NCI-H2171 (cell line): ENCODE measurements at places on chromosomes 4 and X.

- DNase-seq, result no peak
Measured at GRCh38 chr4:25938787-25939186, 24.8 kb downstream of the SMIM20 start.

- DNase-seq, result no peak
Measured at GRCh38 chr4:82592639-82593038, 30.9 kb upstream of the TMEM150C start.

DNA sequence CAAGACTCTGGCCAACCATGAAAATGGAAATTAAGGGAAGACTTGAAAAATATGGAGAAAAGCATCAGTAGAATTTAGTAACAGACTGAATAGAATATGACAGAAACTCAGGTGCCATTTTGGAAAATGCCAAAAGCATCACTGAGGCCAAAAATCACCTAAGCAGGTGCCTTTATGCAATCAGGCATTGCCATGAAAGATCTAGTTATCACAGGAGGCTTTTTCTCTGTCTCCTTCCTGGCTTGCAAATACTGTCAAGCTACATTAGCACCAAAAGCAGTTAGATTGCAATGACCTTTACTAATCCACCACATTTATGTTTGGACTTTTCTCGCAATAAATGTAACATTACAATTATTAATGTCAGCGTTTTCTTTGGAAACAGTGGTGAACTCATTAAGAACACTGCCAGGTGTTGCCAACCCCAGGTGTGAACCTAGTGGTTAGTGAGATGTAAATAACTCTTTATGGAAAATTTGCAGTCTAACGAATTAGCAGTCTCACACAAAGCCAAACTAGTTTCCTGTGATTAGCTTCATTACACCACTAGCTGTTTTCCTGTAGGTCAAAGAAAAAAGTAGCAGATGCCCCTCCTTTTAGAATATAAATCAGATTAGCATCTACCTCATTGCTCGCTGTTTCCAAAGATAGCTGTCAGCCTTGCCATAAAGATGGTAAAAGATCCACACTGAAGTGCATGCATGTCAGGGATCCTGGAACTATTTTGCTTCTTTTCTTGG lies 1568.4 kb upstream of the TENM3 start:
- no peak for DNase-seq

DNA sequence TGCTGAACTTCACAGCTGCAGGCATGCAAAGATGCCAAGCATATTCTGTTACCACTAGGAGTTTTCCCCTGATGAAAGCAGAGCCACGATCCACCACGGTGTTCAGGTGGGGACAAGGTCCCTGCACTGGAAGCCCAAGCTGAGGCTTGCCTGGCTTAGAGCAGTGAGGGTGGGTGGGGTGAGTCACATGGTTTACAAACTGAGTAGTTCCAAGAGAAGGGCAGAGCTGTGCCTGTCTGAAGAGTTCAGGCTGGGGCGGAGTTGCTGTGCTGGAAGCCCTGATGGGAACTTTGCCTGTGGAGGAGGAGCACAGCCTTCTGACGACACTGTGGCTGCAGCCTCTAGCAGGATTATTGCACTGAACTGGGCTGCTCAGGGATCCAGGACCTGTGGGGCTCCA lies 45.5 kb downstream of the FAM9B start:
- DNase-seq, result no peak

DNA sequence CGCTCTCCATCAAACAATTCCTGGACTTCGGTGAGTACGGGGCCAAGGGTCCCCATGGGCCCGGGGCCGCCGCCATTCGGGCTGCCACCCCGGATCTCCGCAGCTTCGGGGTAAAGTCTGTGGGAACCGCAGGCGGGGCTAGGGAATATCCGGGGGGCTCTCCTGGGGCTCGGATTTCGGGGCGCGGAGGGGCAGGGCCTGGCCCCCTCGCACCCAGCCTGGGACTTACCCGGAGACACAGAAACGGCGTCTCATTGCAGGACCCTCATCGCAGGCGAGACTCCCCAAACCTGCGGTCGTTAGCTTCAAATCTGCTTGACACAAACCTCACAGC lies 413 bp downstream of the PDK3 start:
- DNase-seq, result no peak

- no peak for DNase-seq
Measured at GRCh38 chr4:185036842-185037241, 18.6 kb downstream of the HELT start.

DNA sequence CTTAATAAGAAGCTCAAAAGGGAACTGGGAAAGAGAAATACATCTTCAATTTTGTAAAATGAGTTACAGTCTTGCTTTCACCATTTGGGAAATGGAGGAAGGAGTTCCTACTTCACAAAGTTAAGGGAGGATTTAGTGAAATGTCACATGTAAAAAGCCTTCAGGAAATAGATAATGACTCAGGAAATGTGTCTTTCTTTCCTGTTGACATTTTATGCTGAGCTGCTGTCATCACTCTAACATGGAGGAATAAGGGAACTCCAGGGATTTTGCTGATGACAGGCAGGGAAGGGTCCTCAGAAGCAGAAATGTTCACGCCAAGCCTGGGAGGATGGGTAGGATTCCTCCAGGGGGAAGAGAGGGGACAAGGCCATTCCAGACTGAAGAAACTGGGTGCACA lies 251.1 kb downstream of the USP46 start:
- DNase-seq, result no peak

- peak; percentile 44 for DNase-seq
Measured at GRCh38 chrX:110847334-110847733, 51.7 kb upstream of the CHRDL1 start.

GRCh38 chr4:74541667-74542066 lies 96.7 kb downstream of the AREG start:
- DNase-seq, result no peak

DNA sequence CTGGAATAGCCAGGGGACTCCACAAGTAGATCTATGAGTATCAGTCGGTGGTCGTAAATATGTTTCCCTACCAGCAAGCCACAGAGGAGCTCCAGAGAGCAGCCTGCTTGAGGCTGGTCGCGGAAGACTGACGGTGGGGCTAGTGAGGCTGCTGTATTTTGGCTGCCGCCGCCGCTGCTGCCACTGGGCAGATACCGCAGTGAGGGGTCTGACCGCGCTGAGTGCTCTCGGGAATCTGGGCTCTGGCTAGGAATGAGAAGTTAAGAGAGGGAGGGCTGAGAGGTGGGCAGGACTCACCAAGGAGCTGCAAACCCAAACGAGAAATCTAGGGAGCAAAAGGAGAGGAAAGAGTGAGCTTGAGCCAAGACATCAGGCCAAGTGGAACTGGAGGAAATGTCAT lies at the start of gene EXOC1L:
TSS of gene EXOC1L (plus strand) at position 157 of the 400 bp plus-strand sequence. CDS start at position 394, 237 bp downstream.
- no peak for DNase-seq

DNA sequence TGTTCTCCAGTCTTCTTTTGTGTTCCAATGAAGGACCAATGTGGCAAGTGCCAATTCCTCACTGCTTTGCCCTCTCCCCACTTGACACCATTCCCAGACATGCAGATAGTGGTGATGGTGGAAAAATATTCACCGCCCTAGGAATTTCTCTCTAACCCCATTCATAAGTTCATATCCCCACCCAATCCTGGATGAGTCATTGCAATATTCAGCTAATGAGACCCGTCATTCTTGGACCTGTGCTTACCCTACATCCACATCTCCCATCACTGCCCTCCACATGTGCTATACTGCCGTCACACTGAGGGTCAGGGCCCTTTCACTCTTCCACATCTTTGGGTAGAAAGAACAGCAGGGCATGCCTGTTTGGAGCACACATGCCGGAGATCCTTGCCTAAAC lies 199.2 kb downstream of the KCNIP4 start:
- DNase-seq, result no peak

- DNase-seq, result no peak
Measured at GRCh38 chr4:212438-213188, 88.3 kb downstream of the ZNF718 start.

- DNase-seq, result no peak
Measured at GRCh38 chr4:145618210-145618931, 814 bp upstream of the MMAA start.

DNA sequence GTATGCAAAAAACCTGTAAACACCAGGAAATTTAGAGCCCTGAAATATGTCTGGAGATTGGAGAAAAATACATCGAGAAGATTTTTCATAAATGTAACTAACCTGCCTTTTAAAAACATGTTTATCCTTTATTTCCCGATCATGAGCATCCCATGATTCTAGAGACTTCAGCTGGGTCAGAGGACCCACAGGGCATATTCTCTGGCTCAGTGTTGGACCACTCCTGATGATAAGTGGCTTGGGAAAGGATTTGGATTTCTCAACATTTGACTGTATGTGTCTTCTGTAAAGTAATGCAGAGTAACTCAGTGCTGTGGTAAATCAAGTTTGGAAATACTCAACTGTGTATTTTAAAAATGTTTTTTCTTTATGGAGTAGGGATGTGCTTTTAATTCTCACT lies 40.0 kb upstream of the ANK2 start:
- no peak for DNase-seq

DNA sequence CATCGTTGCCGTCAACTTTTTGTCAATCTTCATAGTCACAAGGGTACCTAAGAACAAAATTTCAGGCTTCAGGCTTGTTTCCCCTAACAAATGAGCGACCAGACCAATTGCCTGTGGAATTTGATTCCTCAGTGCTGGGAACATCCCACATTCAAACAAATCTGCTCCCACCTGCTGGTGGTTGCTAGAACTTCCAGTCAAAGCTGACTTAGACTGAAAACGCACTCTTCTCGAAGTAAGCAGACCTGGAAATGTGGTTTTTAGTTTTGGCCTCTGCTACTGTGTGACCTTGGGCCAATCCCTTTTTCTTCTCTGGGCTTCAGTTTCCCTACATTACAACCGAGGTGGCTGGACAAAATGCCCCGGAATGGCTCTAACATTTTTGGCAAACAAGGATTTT lies 1.8 kb upstream of the GABRQ start:
- DNase-seq, result peak; percentile 26

- peak; percentile 23 for DNase-seq
Measured at GRCh38 chr4:136277741-136278140, 1254.6 kb downstream of the PCDH18 start.

- no peak for DNase-seq
Measured at GRCh38 chr4:78682070-78682469, 94.1 kb upstream of the BMP2K start.

GRCh38 chrX:103817502-103817901 lies 14.6 kb downstream of the RAB9B start:
- DNase-seq, result peak; percentile 14

DNA sequence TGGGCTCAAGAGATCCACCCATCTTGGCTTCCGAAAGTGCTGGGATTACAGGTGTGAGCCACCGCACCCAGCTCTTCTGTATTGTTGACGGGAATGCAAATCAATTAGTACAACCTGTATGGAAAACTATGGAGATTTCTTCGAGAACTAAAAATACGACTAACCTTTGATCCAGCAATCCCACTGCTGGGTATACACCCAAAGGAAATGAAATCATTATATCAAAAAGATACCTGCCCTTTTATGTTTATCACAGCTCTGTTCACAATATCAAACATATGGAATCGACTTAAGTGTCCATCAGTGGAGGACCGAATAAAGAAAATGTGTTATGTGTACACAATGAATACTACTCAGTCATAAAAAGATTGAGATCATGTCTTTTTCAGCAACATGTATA lies 49.3 kb downstream of the ELOVL6 start:
- DNase-seq, result no peak

- DNase-seq, result no peak
Measured at GRCh38 chrX:21645431-21645830, 12.7 kb downstream of the KLHL34 start.

DNA sequence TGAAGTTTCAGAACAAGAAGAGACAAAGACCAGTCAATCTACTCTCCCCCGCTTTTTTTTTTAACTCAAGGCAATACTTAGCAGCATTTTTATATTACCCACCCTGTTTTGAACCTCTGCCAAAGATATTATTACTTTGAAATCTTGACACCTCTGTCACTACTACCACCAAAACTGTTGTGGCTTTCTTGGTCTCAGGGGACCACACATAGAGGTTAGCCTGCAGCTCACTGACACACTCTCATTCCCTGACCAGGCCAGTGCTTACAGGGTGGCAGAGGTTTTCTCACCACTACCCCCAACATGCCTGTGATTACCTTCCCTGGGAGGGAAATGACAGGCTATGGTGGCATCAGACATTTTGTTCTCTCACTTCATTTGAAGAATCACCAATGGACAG lies 137.4 kb upstream of the STIM2 start:
- no peak for DNase-seq

DNA sequence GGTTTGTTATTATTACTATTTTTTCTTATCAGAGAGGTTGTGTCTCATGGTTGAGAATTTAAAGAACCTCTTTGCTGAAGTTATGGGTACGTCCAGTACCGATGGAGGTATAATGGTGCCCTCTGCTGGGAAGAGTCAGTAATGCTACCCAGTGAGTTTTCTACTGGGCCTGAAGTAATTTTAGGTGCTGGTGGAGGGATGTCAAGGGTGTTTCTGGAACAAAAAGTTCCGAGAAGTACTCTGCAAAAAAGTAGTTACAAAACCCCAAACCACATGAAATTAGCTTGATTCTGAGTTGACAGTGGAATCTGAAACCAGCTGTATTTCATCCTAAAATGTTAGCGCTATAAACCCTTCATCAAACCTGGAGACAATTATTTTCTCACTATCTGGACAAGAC lies 102.5 kb upstream of the MID1 start:
- no peak for DNase-seq

DNA sequence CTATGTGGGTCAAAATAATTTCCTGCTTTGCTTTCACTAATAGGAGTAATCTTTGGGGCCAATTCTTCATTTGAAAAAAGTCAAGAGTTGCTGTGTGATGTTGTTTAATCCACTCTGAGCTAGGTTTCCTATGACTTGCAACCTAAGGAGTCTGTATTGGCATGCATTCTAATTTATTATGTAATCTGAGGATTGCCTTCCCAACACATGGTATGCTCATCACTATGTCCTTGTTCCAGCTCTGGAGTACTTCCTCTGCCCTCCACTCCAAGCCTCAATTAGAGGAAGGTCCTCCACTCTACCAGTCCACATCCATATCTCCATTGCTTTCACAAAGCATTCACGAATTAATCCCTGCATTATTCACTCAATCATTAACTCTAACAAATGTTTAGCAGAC lies 56.1 kb downstream of the PPP3CA start:
- DNase-seq, result no peak

DNA sequence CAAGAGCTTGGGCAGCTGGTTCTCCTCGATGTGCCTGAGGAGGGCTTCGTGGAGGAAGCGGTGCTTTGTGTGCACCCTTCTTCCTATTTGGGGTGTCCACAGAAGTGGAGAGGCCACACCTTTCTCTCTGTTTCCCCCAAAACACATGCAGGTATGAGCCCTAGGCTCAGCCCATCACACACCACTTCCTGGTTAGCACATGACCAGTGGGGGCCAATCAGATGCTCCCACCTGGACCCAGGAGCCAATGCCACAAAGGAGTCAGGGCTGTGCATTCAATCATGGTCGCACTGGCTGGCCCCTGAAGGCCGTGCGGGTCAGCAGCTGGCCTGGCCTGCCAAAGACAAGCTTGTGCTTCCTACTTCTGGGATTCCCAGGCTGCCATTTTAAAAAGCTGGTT lies 51.4 kb downstream of the PPP2R2C start:
- DNase-seq, result no peak

DNA sequence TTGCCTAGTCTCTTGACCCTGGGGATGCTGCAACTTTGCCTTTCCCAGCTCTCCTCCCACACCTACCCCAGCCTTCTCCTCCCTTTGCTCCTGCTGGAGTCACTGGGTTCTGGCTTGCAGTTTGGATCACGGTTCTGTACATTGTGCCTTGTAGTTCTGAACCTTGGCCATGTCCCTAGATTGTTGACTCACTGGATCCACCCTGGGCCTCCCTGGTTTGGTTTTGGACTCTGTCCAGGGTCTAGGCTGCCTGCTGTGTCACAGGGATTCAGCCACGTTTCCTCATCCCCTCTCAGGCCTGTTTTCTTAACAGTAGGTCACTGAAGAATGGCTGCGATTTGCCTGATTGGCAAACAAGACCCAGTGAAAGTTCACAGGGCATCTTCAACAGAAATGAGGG lies 11.5 kb upstream of the GABRE start:
- DNase-seq, result no peak
